ENCODE measurements at places on chromosomes 7 and 10.
A peak's percentile ranks its signal among the peaks of the same experiment; 100 is the strongest.

DNA sequence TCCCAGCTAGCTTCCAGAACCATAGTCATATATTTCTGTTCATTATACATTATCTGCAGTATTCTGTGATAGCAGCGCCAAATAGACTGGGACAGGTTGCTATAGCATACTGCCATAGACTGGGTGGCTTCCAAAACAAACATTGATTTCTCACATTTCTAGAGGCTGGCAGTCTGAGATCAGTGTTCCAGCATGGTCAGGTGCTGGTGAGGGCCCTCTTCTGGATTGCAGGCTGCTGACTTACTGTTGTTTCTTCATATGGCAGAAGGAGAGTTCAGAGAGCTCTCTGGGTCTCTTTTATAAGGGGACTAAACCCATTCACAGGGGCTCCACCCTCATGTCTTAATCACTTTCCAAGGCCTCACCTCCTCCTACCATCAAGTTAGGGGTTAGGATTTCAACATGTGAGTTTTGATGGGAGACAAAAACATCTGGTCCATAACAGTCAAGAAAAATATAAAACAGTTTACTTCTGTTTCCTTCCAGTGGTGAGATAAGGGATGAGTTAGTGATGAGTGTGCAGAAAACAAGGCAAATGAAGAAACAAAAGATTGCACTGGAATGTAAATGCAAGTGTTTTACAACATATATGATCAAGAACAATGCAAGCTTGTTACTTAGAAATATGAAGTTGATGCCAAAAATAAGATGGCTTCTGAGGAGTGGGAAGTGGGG, 399.0 kb upstream of the C7orf33 start:
- H3K27me3 ChIP-seq = no peaks in the 10 kb centered on the region
- H3K36me3 ChIP-seq = no peaks in the 10 kb centered on the region
- H3K4me1 ChIP-seq = no peaks in the 10 kb centered on the region

GRCh38 chr7:50637725-50638643, 72.8 kb upstream of the DDC start:
- H3K4me3 ChIP-seq = no peak overlapping the region
- no peak overlapping the region for H3K27ac ChIP-seq

- peak overlapping the region; percentile 54 for H3K27ac ChIP-seq
- H3K4me1 ChIP-seq = peaks cover 35% of the 10 kb centered on the region
- no peaks in the 10 kb centered on the region for H3K27me3 ChIP-seq
- no peak for DNase-seq
- H3K4me3 ChIP-seq = peak overlapping the region; percentile 47
These were observed 1.5 kb downstream of the FRAT1 start for GRCh38 chr10:97320480-97321031.

DNA sequence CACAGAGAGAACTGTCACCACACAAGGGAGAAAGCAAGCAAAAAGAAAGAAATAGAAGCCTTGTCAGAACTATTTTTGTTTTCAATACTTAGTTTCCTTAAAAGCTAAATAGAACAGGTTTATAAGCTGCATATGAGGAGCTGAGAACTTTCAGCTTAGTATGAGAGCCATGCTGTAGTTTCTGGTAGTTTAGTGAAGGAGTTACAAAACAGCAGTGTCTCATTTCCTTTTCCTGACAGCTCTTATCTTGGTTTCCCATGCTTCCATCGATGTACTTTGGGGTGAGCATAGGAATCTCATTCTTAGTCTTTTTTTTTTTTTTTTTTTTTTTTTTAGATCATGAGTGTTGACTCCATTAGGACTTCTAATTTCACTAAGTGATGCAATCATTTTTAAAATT, 8.6 kb upstream of the CHRM2 start:
- H3K4me1 ChIP-seq = no peaks in the 10 kb centered on the region
- no peak overlapping the region for H3K27ac ChIP-seq
- no peaks in the 10 kb centered on the region for H3K27me3 ChIP-seq
- H3K4me3 ChIP-seq = no peak overlapping the region
- DNase-seq = no peak

DNA sequence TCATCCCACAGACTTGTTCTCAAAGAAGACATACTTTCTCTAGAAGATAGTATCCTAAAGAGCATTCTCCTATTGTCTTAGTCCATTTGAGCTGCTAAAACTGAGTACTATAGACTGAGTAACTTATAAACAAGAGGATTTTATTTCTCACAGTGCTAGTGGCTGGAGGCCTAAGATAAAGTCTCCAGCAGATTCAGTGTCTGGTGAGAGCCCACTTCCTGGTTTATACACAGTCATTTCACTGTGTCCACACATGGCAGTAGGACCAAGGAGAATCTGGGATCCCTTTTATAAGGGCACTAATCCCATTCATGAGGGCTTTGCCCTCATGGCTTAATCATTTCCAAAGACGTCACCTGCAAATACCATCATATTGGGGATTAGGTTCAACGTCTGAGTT, 68.7 kb downstream of the LRRC17 start:
- no peaks in the 10 kb centered on the region for H3K27me3 ChIP-seq
- no peaks in the 10 kb centered on the region for H3K4me1 ChIP-seq
- no peaks in the 10 kb centered on the region for H3K36me3 ChIP-seq
- DNase-seq = no peak

GRCh38 chr10:122258136-122259074, 12.7 kb upstream of the BTBD16 start:
- H3K4me3 ChIP-seq = no peak overlapping the region
- H3K4me1 ChIP-seq = no peaks in the 10 kb centered on the region
- DNase-seq = no peak
- peaks cover 8% of the 10 kb centered on the region for H3K36me3 ChIP-seq
- no peak overlapping the region for H3K27ac ChIP-seq

DNA sequence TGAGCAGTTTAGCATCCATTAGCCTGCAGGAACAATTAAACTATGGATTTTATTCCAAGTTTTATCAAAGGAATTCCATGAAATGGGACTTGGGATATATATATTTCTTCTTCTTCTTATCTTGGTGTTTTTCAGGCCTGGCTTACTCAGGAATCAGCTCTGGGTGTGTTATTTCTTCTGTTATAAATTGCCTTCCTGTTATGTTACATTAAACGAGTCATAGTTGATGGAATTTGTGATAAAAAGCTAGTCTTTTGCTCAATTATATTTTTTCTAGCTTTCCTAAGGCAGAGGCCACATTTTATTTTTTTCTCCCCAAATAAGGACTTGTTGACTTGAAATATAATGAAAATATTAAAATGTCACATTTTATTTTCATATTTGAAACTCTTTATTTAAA, 141.3 kb downstream of the EPC1 start:
- no peaks in the 10 kb centered on the region for H3K36me3 ChIP-seq
- DNase-seq = no peak
- H3K27ac ChIP-seq = no peak overlapping the region
- H3K4me3 ChIP-seq = no peak overlapping the region
- H3K4me1 ChIP-seq = no peaks in the 10 kb centered on the region
- H3K27me3 ChIP-seq = no peaks in the 10 kb centered on the region

GRCh38 chr10:23005150-23005549, 77.3 kb downstream of the ARMC3 start:
- H3K4me1 ChIP-seq = no peaks in the 10 kb centered on the region
- no peak overlapping the region for H3K27ac ChIP-seq
- H3K27me3 ChIP-seq = no peaks in the 10 kb centered on the region
- DNase-seq = no peak
- no peaks in the 10 kb centered on the region for H3K36me3 ChIP-seq
